ENCODE measurements at places on chromosomes 1 and 21.

GRCh38 chr1:50879137-50879536 is 80.9 kb downstream of the FAF1 start:
- DNase-seq: no peak

DNA sequence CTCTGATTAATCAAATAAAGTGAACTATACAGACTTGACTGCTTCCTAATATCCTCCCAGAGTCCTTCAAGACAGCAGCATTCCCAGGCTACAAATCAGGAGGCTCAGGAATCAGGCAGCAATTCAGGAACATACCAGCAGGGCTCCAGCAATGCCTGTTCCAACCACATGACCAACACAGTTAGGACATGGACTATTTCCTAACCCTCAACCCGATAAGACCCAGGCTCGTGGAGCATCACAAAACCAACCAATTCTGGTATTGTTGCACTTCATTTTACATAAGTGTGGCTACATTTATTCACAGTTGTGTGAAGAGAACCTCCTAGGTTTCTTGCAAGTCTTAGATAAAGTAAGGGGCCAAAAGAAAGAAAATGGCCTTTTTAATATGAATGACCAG is 546.2 kb upstream of the ADGRL2 start:
- peak; percentile 10 for DNase-seq

DNA sequence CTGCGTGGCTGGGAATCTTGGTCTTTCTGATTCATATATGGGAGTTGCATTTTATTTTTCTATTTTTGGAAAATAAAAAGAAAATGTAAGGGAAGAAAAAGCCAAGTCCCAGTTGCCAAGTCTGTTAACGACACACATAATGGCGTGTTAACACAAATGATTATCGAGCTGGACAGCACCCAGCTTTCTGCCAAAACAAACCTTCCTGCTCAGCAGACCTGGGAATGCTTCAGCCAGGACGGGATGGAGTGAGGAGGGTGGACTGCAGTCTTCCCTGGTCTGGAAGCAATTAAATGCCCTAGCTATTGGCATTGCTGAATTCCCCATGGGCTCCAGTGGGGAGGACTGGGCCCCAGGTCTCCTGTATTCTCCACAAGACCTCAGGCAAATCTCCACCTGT is 184.2 kb upstream of the USP24 start:
- DNase-seq: no peak

DNA sequence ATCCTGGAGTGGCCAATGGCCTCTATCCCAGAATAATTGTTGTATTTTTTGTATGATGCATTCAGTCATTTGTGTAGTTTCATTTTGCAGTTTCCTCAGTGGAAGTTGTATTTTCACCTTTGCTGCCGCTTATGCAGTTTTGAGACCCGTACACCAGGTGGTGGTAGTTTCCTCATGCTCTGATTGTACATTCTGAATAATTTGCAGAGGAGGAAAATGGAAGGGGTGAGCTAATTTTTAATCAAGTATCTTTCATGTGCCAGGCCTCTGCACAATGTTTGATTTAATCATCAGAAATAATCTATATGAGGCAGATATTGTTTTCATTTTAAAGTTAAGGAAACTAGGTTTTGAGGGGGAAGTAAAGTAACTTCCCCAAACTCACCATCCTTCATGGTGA is 29.5 kb downstream of the HLX start:
- DNase-seq: peak; percentile 57

DNA sequence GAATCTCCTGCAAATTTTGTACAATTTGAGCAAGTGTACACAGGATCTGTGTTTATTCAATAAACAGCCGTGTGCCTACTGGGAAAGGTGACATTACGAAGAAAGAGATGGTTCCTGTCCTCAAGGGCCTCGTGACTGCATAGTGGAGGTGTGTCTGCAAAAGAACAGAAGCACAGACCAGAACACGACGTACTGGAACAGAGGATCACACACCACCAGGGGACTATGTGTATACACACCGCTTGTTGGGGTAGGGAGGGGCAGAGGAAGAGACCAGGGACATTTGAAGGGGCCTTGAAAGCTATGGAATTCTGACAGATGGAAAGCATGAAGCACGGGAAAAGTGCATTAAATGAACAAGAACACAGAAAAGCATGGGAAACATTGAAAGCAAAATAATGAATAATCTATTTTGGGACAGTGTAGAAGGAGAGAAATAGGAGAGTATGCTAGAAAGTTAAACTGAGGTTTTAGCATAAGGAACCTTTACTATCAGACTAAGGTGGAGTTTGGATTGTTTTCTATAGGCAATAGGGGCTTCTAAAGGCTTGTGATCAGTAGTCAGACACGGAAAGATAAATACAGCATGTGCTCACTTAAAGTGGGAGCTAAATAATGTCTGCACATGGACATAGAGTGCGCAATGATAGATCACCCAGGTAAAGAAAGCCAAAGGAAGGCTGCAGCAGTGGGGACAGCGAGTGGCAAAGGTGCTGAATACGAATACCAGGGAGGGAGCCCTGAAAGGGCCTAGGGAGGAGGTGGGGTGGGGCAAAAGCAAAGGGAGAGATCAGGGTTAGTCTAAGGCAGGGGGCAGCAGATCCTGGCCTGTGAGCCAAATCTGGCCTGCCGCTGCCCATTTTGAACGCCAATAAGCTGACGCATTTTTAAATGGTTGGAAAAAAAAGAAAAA is 11.0 kb downstream of the JAK1 start:
- no peak for DNase-seq

GRCh38 chr1:156709757-156710489 is 4.5 kb upstream of the CRABP2 start:
- peak; percentile 80 for DNase-seq

DNA sequence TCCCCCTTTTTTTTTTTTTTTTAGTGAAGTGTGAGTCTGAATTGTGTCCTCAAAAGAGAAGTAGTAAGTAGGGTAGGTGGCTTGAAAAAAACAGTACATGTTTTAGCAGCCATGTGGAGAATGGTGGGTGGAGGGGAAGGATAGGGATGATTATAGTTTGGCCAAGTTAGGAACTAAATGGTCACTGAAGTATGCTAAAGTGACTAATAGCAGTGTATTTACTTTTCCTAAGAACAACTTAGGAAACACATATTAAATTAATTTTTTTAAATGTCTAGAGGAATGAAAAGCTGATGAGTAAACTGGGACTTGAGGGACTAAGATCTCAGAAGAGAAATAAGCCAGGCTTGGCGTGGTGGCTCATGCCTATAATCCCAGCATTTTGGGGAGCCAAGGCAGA is 55.5 kb downstream of the PLA2G4A start:
- DNase-seq: no peak

DNA sequence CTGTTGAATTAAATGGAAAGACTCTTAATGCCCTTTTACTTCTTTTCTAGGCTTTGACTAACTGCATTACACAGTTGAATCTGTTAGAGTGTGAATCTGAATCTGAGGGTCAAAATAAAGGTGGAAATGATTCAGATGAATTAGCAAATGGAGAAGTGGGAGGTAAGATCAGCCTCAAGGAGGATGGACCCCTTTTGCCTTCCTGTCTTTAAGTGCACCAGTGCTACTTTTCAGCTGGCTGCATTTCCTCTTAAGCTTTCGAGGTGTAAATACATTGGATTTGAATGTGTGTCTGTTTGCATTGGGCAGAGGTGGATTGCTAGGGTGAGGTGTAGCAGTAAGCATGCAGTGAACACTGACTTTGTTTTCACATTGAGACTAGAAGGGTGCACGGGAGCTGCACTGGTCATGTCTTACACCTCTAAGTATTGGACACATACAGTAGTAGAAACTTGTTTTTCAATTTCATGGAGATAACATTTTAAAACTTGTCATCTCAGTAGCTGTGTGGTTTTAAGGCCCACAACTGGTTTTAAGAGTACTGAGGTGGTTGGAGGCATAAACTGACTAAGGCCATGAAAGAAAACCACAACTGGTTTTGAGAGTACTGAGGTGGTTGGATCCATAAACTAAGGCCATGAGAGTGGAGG is 35.4 kb downstream of the MIA3 start:
- no peak for DNase-seq

GRCh38 chr1:96362623-96363022 is 359.0 kb upstream of the PTBP2 start:
- peak; percentile 93 for DNase-seq

GRCh38 chr1:164785841-164786534 is 227.0 kb downstream of the PBX1 start:
- DNase-seq: no peak

DNA sequence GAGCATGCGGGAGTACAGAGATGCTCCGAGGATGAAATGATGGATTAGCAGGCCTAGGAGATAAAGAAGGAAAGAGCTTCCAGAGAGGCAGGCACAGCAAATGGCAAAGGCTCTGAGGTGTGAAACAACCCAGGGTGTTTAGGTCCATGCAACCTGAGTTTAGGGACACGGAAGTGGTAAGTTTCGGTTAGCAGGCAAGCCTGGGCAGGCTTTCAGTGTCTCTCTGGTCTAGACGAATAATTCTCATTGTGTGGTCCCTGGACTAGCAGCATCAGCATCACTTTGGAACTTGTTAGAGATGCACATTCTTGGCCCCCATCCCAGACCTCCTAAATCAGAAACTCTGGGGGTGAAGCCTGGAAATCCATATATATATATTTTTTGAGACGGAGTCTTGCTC is 18.6 kb downstream of the NKAIN1 start:
- no peak for DNase-seq

DNA sequence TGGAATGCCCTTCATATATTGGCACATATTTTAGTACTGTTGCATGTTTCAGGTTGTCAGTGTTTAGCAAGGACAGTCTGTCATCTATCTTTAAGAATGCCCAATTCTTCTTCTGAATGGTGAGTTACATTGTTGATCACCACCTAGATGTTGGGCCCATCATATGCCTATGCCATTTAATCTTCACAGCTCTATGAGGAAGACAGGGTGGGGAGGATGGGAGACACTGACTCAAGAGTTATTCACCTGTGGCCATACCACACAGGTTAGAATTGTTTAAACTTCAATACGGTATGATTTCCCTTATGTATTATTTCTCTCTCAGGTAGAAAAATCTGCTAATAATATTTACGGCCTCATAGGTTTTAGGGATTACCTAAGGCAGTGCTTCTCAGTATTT is 44.8 kb downstream of the MPZL1 start:
- no peak for DNase-seq

- peak; percentile 73 for DNase-seq
Observed at GRCh38 chr1:93519199-93519829, 71.4 kb downstream of the FNBP1L start.

GRCh38 chr1:52659356-52659755 is 26.4 kb downstream of the SHISAL2A start:
- peak; percentile 28 for DNase-seq

Measured in cardiac fibroblast (primary cell).